ENCODE measurements at places on chromosomes 13 and 19. TPM values are rescaled to one million over a fixed set of nuclear protein-coding genes. Genes with fewer than 3 reads are reported as not detected.

GRCh38 chr13:48571126-48571913, 38.4 kb upstream of the RCBTB2 start:
- no peaks in the 10 kb centered on the region for H3K27me3 ChIP-seq
- H3K27ac ChIP-seq: peak overlapping the region; percentile 86
- peaks cover 62% of the 10 kb centered on the region for H3K4me1 ChIP-seq
- H3K36me3 ChIP-seq: no peaks in the 10 kb centered on the region
- H3K4me3 ChIP-seq: no peak overlapping the region

- no peak for DNase-seq
- peaks cover 65% of the 10 kb centered on the region for H3K4me1 ChIP-seq
- no peak overlapping the region for H3K4me3 ChIP-seq
- no peaks in the 10 kb centered on the region for H3K27me3 ChIP-seq
- H3K27ac ChIP-seq: peak overlapping the region; percentile 76
These were observed 106.1 kb downstream of the STARD13 start for GRCh38 chr13:33179463-33179862.

GRCh38 chr19:5580161-5580571, 12.4 kb upstream of the TINCR start:
- H3K36me3 ChIP-seq: peaks cover 11% of the 10 kb centered on the region
- no peak for DNase-seq
- no peak overlapping the region for H3K27ac ChIP-seq
- H3K4me1 ChIP-seq: peaks cover 10% of the 10 kb centered on the region
- H3K4me3 ChIP-seq: no peak overlapping the region

DNA sequence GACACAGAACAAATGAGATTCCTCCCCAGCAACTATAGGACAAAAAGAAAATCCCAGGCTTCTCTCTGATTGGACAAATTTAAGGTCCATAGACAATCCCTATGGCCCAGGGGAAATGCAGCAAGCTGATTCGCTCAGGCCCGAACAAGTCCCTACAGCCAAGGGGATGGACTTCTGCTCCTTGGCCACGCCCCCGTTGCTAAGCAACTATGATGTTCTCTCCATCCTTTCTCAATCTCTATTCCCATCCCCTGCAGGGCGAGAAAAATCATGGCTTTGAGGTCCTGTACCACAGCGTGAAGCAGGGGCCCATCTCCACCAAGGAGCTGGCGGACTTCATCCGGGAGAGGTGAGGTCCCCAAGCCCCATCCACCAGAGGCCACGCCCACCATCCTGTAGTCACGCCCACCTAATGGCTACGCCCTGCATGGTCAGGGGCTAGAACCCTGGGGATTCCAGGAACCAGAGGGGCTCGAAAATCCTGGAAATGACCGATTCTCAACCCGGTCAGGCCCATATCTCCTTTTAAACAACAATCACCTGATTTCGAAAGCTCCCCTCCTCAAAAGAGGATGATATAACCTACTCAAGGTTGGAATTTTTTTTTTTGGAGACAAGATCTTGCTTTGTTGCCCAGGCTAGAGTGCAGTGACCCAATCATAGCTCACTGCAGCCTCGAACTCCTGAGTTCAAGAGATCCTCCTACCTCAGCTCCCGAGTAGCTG, 11.4 kb downstream of the FCHO1 start:
- no peaks in the 10 kb centered on the region for H3K27me3 ChIP-seq
- peaks cover 10% of the 10 kb centered on the region for H3K4me1 ChIP-seq
- DNase-seq: no peak
- H3K4me3 ChIP-seq: no peak overlapping the region
- no peaks in the 10 kb centered on the region for H3K36me3 ChIP-seq

Gene GSK3A
- total RNA-seq: 27.9 TPM

Gene IGFL3
- total RNA-seq: not detected

GRCh38 chr13:34350671-34351070, 532.7 kb downstream of the RFC3 start:
- H3K4me3 ChIP-seq: no peak overlapping the region
- H3K4me1 ChIP-seq: peaks cover 23% of the 10 kb centered on the region
- DNase-seq: no peak
- no peaks in the 10 kb centered on the region for H3K36me3 ChIP-seq
- H3K27ac ChIP-seq: no peak overlapping the region

DNA sequence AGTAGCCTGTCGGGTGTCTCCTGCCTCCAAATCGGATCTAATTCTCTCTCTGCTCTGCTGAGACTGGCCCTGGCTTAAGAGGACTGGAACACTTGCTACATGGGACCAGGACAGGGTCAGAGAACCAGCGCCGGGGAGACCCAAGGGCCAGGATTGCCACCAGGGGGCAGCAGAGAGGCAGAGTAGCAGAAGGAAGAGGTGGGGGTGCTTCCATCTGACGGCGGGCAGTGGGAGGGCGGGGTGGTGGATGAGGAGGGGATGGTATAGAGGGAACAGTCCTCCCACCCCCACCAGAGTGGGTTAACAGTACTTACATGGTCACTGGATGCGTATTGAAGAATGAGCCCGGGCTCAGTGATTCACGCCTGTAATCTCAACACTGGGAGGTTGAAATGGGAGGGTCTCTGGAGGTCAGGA, 11.9 kb downstream of the SELENOW start:
- H3K27me3 ChIP-seq: no peaks in the 10 kb centered on the region
- no peaks in the 10 kb centered on the region for H3K4me1 ChIP-seq
- H3K27ac ChIP-seq: no peak overlapping the region

GRCh38 chr13:36355632-36356031, 9.4 kb upstream of the SPART start:
- no peak overlapping the region for H3K4me3 ChIP-seq
- H3K27ac ChIP-seq: no peak overlapping the region
- no peaks in the 10 kb centered on the region for H3K27me3 ChIP-seq
- H3K4me1 ChIP-seq: no peaks in the 10 kb centered on the region
- no peak for DNase-seq

DNA sequence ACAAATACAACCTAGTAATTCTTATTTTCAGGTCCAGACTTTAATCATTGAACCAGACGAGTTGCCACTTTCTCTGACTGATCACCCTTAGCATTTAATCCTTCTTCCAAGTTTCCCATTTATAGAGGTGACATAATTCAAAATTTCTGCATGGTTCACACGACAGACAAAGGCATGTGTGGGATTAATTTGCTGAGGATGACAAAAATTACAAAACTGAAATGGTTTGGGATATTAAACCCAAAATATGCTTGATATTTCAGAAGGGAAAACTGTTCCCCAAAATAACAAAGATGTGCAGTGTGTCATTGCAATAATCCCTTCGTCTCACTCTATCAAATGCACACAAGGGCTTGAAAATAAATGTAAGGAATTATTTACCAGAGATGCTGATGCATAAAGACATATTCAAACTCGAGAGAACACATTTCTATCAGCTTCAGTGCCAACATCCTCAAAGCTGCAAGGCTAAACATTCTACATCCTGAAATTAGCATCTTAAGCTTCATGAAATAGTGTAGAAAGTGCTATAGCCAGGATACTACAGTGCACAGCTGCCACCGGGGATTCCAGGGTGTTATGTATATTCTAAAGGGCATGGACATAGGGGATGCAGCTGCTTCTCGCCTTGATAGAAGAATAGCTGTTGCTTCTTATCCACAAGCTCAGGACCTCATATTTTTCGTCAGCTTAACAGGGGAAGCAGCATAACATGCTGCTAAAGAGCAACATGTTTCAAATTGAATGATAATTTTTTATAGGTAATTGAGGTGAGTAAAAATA, 198.7 kb upstream of the SLITRK1 start:
- no peaks in the 10 kb centered on the region for H3K4me1 ChIP-seq
- H3K27ac ChIP-seq: no peak overlapping the region
- DNase-seq: no peak
- H3K27me3 ChIP-seq: no peaks in the 10 kb centered on the region
- H3K4me3 ChIP-seq: no peak overlapping the region

DNA sequence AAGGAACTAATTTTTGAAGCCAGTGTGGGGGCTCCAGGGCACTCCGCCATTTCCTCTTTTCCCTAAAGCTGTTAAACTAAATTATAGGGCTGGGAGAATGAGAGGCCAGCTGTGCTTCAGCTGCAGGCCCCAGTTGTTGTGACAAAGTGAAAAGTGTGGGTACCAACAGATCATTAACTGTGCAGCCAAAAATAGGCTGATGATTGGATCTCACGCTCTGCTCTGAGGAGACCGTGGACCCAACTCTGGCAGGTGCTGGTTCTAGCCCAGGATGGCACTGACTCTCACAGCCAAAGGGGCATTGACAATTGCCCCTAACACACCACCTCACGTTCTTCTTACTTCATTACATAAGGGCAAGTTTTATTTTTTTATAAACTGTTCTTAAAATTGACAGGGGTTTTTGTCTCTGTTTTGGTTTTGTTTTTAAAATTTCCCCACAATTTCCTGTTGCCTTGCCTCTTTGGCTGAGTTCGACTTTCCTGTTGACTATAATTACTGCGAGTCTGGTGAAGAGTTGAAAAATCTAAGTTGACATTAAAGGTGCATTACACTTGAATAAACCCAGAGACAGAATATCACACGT, 391.0 kb downstream of the FGF9 start:
- no peak overlapping the region for H3K4me3 ChIP-seq
- H3K36me3 ChIP-seq: no peaks in the 10 kb centered on the region
- no peak overlapping the region for H3K27ac ChIP-seq
- no peak for DNase-seq
- no peaks in the 10 kb centered on the region for H3K27me3 ChIP-seq

Gene MAST1
- not detected for total RNA-seq

Measured in right atrium auricular region (tissue), 2 donors.